CD8-positive, alpha-beta T cell (primary cell): ENCODE measurements at places on chromosomes 1 and 21. TPM values are rescaled to one million over a fixed set of nuclear protein-coding genes. Genes with fewer than 3 reads are reported as not detected.

DNA sequence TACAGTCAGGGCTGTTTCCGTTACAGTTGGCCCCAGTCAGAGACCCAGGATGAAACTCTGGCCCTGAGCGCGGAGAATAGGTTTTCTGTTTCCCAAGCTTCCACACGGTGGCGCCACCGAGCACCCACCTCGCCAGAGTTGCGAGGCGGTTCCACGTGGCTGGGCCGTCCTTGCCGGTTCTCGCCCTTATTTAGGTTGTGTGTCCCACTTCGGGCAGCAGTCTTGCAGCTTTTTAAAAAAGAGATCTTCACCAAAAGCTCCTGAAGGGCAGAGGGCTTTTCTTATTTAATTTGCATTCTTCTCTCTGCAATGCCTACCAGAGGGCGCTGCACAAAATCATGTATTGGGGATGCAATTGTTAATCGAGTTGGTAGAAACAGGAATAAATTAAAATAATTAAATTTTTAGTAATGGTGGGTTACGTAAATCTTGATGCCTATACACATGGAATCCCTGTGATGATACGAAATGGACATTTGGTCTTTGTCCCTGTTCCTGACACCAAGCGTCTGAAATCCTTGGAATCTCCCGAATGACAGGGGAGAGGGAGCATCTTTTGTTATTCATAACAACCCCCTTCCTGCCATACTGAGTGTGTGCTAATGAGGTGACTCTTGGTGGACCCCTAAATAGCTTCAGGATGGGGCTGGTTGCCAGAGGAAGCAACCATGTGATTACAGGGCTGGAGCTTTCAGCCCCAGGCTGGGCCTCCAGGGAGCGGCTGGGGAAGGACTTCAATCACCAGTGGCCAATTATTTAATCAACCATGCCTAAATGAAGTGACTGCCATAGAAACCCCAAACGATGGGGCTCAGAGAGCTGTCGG, 5.6 kb upstream of the S100A7 start:
- peak; percentile 65 for DNase-seq

GRCh38 chr1:18175051-18175450, 67.5 kb downstream of the IGSF21 start:
- DNase-seq, result no peak

Gene TMEM52
- 1.9 TPM for total RNA-seq

DNA sequence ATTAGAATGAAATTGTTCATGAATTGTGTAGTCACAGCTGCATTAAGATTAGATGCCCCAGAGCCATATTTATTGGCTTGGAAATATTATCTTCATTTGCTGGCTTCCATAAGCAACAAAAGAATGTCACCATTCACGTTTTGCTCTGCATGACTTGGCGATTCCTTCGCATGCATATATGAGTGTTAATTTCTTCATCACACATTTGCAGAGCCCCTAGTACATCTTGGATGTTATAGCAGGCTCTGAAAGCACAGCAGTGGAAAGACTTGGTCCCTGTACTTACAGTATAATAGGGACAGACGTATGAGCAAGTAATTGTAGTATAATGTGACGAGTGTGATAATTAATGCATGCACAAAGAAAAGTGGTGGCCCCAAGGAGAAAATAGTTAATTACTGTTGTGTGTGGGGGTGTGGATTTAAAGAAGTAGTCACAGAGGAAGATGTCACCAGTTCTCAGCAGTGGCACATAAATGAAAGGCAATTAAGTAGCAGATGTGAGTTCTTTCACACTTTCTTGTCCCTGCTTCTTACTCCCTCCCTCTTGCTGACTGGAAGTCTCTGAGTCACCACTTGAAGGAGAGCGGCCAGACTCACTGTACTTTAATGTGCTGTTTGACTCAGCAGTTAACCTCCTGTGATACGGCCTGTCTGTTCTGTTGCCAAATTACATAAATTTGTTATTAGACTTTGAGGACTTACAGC, 21.0 kb downstream of the S100A10 start:
- DNase-seq, result no peak

DNA sequence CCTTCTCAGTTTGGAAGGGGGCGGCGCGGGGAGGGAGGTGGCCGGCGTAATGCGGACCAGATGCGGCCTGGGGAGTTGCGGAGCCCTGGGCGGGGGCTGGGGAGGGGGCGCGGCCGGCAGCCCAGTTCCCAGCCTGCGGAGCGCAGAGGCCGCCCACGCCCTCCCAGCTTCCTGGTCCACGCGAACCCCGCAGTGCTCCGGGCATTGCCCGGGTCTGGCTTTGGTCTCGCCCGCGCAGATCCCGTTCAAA, 695 bp downstream of the DMBX1 start:
- no peak for DNase-seq

Gene FAM163A
- total RNA-seq, result 0.22 TPM

GRCh38 chr21:45499970-45500577, 42.2 kb downstream of the SLC19A1 start:
- DNase-seq, result no peak

DNA sequence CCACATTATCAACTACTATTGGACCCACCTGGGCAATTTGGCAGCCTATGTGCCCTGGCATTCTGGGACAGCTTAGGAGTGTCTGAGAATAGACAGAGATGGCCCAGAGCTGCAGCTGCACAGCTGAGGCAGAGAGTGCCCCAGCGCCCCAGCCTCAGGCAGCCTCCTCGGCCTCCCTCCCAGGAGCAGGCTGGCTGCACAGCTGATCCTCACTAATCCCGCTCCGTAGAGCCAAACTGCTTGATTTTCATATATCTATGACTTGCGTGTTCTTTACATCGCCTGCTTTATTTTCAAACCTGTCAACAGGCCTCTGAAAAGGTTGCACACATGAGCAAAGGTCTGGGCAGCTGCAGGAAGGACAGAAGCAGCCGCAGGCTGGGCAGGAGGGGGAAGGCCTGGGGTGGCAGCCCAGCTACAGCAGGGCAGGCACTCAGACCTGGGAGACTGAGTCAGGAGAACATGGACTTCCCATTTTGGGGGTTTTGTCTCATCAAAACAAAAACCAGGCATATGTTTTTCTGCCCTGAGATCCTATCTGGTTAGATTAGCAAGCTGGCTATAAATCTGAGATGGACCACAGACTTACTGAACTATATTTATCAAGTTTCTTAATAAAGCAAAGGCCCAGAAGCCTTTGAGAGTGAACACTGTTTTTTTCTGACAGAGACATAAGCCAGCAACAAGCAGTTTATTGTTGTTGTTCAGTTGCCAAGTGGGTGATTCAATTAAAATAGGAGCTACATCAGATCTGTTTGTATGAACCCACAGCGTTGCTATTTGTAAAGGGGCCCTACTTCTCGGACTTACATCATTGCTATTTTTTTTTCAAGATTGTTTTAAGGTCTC, 301.8 kb upstream of the DUSP10 start:
- no peak for DNase-seq

DNA sequence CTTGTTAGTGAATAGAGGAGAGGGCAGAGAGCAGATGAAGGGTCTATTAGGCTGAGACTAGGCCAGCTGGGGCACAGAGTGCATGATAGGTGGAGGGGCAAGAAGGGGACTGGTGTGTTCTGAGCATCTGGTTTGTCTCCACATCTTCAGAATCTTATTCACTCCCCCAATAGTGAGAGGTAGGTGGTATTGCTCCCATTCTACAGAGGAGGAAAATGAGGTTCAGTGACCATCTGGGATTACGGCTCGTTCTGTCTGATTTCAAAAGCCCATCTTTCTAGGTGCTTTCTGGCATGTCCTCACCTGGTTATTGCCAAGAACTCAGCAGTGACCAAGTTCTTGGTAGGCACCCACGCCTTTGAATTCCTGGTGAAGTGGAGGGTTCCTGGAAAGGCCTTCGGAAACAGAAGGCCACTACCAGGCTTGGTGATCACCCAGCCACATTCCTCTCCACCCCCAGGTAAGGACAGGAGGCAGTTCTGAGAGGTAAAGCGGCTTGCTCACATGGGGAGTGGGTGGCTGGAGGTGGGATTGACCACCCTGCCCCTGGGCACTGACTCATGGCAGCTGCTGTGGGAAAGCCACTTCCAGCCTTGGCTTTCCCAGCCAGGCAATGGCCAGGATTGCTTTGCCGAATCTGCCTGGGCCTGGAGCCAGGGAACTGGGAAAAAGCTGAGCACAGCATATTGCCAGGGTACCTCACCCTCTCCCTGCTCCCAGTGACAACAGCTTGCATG, 18.8 kb upstream of the CITED4 start:
- DNase-seq, result no peak

Gene ADORA1
- not detected for total RNA-seq

DNA sequence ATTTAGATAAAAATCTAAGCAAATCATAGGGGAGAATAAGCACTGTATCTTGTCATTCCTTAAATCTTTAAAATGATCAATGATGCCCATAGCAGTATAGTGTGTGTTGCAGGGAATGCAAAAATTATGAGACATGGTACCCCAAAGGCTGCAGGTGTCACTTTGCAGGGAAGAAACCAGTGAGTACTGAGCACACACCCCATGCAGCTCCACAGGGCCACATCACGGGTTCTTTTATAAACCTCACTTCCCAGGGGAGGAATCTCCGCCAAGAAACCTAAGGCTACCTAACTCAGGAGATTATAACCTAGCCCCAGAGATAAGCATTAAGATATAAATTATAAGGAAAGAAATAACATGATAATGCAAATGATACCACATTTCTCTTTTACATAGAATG, 115.6 kb downstream of the APP start:
- no peak for DNase-seq

- DNase-seq, result no peak
These were observed 887 bp downstream of the HES2 start for GRCh38 chr1:6418668-6419396.

Gene SERINC2
- total RNA-seq, result not detected

- no peak for DNase-seq
These were observed 213.3 kb downstream of the ROR1 start for GRCh38 chr1:63987014-63987627.

DNA sequence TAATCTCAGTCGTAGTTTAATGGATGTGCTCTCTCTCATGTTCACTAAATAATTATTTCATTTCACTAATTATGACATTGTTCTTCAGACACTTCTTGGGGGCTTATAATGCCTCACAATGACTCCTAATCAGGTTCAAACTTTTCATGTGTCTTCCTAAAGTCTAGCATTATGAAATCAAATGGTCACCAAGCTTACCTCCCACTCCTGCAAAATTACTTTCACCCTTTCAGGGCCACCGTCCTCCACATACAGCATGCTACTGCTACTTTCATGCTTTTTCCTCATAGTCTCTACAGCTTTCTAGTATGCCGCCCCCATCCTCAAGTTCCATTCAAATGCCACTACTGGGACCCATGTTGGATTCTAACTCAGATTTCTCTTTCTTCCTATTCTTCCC, 59.8 kb upstream of the C1orf53 start:
- no peak for DNase-seq
